Anterior cingulate cortex (tissue), 58 donors: ENCODE measurements at places on chromosomes 3 and 15.
A peak's percentile ranks its signal among the peaks of the same experiment; 100 is the strongest.

GRCh38 chr15:39787479-39787878, 4.8 kb upstream of the FSIP1 start:
- DNase-seq: no peak

DNA sequence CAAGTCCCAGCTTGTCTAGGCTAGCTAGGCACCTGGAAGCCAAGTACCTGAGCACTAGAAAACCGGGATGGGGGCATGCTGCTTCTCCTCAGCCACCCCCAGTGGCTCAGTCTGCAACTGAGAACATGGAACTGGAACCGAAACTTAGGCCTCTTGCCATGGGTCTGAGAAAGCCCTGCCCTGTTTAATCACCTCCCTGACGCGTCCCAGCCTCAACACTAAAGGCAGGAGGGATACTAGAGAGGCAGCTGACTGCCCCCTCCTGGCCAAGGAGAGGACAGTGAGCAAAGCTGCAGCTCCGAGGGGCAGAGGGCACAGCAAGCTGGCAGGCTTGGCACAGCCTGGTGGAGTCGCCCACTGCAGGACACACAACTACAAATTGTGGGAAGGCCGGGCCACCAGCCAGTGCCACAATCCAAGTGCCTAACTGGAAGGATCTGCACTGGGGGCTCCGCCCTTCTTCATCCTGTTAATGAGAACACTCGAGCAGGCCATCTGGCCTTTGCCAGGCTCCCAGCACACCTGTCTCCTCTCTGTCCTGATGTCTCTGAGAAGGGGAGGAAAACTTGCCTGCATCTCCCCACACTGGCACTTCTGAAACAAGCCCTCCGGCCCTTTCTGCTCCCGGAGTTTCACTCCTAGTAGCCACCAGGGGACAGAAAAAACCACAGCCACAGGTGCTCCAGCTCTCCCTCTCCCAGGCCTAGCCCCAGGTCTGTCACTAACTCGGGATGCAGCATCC, 53.7 kb downstream of the BDH1 start:
- DNase-seq: peak; percentile 64

GRCh38 chr3:4721511-4721911, 228.4 kb downstream of the ITPR1 start:
- no peak for DNase-seq

GRCh38 chr3:140585828-140586227, 92.0 kb upstream of the TRIM42 start:
- no peak for DNase-seq

- no peak for DNase-seq
These were observed 56.4 kb downstream of the LSAMP start for GRCh38 chr3:116388867-116389385.

DNA sequence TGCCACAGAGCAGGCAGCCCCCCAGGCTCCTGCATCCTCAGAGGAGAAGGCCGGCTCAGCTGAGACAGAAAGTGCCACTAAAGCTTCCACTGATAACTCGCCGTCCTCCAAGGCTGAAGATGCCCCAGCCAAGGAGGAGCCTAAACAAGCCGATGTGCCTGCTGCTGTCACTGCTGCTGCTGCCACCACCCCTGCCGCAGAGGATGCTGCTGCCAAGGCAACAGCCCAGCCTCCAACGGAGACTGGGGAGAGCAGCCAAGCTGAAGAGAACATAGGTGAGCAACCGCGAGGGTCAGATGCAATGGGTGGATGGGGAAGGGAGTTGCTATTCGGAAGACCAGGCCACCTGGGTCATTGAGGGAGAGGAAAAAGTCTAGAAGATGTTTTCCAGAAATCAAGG, 53.0 kb downstream of the GAP43 start:
- DNase-seq: no peak

DNA sequence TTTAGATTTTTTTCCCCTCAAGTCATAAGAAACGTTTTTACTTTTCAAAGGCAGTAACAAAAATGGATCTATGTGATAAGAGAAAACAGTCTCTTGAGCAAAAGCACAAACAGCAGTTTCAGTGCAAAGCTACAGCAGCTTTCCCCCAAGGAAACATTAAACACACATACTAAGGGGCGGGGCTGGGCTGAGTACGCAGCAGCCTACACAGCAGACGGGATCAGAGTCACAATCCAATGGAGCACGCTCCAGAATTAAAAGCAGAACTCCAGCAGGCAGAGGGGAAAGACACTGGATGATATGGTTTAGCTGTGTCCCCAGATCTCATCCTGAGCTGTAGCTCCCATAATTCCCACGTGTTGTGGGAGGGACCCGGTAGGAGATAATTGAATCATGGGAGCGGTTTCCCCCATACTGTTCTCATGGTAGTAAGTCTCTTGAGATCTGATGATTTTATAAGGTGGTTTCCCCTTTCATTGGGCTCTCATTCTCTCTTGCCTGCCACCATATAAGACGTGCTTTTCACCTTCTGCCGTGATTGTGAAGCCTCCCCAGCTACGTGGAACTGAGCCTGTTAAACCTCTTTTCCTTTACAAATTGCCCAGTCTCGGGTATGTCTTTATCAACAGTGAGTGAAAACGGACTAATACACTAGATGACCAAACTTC, 116.2 kb upstream of the SLCO3A1 start:
- no peak for DNase-seq

DNA sequence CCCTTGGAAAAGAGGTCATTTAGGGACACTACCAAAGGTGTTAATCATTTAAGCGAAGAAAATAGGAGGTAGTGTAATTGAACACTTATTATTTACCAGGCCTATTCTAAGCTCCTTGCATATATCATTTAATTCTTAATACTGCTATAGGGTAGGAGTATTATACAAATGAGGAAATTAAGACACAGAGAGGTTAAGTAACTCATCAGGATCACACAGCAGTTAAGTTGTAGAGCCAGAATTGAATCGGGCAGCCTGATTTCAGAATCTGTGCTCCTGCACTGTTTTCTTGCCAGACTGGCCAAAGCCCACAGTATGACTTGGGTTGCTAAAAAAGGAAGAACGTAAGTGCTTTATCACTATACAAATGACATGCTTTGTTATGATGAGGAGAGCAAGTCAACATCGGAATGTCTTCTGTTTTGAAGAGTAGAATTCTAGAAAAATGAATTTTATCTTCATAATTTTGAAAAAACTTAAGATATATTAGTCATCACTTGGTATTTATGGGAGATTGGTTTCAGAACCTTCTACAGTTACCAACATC, 31.4 kb downstream of the HPS3 start:
- no peak for DNase-seq

GRCh38 chr15:50425219-50425618, 1.0 kb downstream of the USP8 start:
- DNase-seq: no peak

GRCh38 chr15:80275961-80276360, 23.9 kb upstream of the CTXND1 start:
- no peak for DNase-seq

DNA sequence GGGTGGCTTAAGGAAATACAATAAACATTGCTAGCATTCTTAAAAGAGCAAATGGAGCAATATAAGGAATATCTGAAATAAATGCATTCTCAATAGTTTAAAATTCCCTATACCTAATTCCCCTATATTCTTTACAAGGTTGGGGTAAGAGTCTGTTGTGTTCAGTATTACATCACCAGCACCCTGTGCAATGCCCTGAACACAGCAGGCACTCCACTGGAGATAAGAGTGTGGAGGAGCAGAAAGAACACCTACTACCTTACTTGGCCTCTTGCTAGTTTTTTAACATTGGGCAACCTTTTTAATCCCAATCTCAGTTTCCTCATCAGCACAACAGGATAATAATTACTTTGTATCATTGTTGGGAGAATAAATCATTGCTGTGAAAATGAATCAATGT, 140.2 kb upstream of the PLXND1 start:
- DNase-seq: no peak

DNA sequence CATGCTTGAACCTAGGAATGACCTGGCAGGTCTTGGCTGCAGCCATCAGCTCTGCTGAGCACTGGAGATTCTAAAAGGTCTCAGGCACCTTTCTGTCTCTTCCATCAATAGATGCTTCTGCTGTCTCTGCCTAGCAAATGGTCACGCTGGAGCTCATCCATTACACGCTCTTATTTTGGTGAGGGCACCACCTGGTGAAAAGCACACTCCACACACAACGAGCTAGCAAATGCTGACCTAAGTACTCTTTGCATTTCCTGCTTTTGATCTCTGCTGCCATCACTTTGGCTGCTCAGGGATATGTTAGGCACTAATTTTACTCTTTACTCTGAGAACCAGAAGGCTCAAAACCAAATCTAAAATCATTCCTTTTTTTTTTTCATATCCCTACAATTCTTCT, 91.3 kb downstream of the RAB11A start:
- DNase-seq: no peak

DNA sequence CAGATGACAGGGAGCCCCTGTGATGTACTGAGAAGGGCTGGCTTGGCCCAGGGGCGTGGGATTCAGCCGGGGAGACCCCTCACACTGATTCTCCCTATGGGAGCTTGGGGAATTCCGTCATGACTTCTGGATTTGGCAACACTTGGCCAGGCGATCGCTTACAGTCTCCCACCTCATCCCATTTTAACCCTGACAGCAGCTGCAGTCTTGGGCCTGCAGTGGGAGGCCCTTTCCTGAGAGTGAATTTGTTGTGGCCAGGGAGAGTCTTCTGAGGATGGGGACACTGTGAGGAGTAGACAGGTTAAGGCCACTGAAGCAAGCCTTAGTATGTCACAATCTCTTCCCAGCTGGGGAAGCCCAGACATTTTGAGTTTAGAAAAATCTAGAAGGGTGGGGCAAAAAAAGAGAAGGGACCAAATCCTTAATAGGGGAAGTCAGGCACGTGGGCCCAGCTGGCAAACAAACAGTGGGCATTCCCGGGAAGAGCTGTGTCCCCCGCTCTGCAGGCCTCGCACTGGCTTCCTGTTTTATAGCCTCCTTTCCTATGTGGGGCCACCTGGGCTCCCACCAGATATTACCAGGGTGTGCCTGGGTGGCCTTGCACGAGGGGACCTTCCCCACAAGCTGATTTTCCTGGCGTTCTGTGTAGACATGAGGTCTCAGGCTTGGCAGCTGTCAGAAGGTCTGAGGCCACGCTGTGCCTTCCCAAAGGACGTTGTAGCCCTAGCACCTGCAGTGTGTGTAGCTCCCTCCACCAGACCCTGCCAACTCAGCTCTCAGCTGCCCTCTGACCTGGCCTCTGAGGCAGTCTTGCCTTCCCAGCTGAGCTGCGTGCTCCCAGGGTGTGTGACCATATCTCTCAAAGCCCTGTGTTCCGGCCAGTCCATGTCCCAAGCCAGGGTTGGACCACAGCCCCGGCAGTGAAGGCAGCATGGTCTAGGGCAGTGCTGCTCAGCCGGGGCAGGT, 64.5 kb downstream of the FEM1B start:
- DNase-seq: no peak

DNA sequence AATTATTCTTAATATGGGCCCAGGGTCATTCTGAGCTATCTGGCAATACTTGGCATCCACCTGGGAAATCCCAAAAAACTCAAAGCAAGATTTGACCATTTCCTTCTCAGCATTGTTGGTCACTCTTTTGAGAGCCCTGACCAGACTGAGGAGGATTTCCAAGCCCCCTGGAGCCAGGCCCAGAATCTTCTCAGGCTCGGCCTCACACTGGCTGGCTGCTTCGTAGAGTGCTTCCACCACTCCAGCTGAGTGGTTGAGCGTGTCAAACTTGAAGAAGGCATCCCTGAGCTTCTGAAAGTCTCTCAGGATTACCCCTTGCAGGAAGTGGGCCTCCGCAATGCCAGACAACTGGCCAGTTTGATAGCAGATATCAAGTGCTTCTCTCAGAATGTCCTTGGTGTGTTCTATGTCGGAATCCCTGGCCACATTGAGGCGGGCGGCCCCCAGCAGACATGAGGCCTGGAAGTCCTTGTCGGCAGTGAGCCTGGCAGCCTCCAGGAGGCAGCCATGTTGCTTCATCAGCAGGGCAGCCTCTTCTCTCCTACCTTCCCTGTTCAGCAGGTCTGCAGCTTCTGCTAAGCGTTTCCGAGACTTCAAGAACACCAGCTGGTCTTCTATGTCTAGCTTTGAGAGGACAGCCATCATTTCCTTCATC, 68.9 kb upstream of the DCLK3 start:
- no peak for DNase-seq
